ENCODE measurements at places on chromosomes 5 and 9. TPM values are rescaled to one million over a fixed set of nuclear protein-coding genes. Genes with fewer than 3 reads are reported as not detected.

Gene ITGA2
- total RNA-seq = 0.44 TPM

DNA sequence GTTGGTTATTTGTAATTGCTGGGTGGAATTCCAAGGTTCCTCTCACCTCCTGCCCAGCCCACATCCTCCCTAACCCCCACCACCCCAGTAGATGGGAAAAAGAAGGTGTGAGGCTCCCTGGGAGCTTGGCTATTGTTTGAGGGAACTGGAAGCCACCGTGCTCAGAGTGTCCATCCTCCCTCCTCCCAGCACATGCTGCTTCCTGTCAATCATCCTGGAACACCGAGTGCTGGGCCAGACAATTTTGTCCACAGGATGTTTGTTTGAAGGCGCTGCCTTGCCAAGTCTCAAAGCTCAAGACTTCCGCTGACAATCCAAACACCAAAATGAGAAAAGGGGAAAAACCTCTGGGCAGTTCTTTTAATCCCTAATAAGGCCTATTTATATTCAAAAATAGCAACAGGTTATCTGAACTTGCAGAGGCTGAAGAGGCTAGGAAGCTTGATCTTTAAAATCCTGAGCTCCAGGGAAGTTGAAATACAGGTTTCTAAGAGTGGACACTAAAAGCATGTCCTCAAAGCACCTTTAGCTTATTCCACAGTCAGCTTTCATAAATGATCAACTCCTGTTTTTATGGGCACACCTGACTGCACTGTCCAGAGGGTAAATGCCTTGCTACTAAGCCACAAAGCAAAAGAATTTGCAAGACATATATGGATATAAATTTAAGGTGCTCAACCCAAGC is 286.7 kb downstream of the NFIB start:
- no peak overlapping the region for H3K4me3 ChIP-seq
- peaks cover 40% of the 10 kb centered on the region for H3K4me1 ChIP-seq
- no peak for DNase-seq
- H3K27ac ChIP-seq = no peak overlapping the region

- no peaks in the 10 kb centered on the region for H3K27me3 ChIP-seq
- no peak overlapping the region for H3K4me3 ChIP-seq
- H3K36me3 ChIP-seq = no peaks in the 10 kb centered on the region
Observed at GRCh38 chr5:88887342-88887741, 4.4 kb upstream of the MEF2C start.

Gene SLCO4C1
- 0.11 TPM for total RNA-seq

Gene TEX53
- total RNA-seq = not detected

- H3K27me3 ChIP-seq = no peaks in the 10 kb centered on the region
- peaks cover 43% of the 10 kb centered on the region for H3K4me1 ChIP-seq
- no peak for DNase-seq
- H3K4me3 ChIP-seq = peak overlapping the region; percentile 89
Observed at GRCh38 chr5:72107901-72108201, 576 bp downstream of the MAP1B start.

Data from osteocyte (in vitro differentiated cells).